ENCODE measurements at places on chromosomes 1 and 21.

DNA sequence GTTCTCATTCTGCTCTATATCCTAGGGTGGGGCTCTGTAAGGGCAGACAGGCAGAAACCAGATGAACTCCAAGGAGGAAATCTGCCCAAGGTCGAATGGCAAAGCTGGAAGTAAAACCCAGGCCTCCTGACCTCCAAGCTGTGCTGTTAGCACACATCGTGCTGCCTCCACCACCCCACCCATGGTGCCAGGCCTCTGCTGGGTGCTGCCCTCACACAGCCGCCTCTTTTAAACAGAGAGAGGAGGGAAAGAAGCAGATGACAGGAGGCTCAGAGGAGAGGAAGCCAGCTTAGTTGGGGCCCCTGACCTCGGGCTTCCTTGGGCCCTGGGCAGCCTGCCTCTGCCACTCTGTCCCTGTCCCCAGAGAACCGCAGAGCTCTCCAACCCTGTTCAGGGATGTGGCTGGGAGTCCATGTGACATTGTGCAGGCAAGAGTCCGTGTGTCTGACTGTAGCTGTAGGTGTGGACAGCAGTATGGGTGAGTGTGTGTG lies 1.1 kb downstream of the SYNC start:
- no peak for DNase-seq

- DNase-seq = peak; percentile 42
Observed at GRCh38 chr21:37006486-37007291, at the start of gene RIPPLY3. Gene RIPPLY3, plus strand, starts transcription at chr21:37006702. Its CDS starts 71 bp downstream, at chr21:37006773.

- no peak for DNase-seq
Observed at GRCh38 chr1:155463865-155464650, 98.5 kb downstream of the ASH1L start.

- DNase-seq = no peak
Observed at GRCh38 chr1:43225168-43225567, 44.6 kb upstream of the TMEM125 start.

GRCh38 chr1:199522338-199522737 lies 505.2 kb upstream of the NR5A2 start:
- no peak for DNase-seq

GRCh38 chr1:26570287-26570686 lies 40.7 kb downstream of the RPS6KA1 start:
- DNase-seq = no peak

- DNase-seq = no peak
Observed at GRCh38 chr1:33143176-33143575, 38.7 kb downstream of the TRIM62 start.
